Adrenal gland (tissue), 19 donors: ENCODE measurements at places on chromosomes 16 and 17. TPM values are rescaled to one million over a fixed set of nuclear protein-coding genes. Genes with fewer than 3 reads are reported as not detected.

Gene LRRC37B
- 45.3 TPM for polyA plus RNA-seq

Gene PMFBP1
- polyA plus RNA-seq: 1.6 TPM

Gene CDK5R1
- polyA plus RNA-seq: 1.8 TPM

Gene CASKIN2
- polyA plus RNA-seq: 10.1 TPM

Gene VWA3A
- polyA plus RNA-seq: 0.72 TPM

Gene PLD2
- polyA plus RNA-seq: 4.1 TPM

Gene TPSAB1
- polyA plus RNA-seq: 0.48 TPM

Gene CD300C
- polyA plus RNA-seq: 1.2 TPM

Gene KRT32
- polyA plus RNA-seq: not detected

Gene CEMP1
- polyA plus RNA-seq: 1.3 TPM

Gene GUCY2D
- polyA plus RNA-seq: not detected

Gene VASN
- polyA plus RNA-seq: 23.9 TPM

Gene NAE1
- 49.6 TPM for polyA plus RNA-seq

Gene ARHGDIG
- polyA plus RNA-seq: 1.3 TPM

Gene ZNF830
- polyA plus RNA-seq: 8.9 TPM

Gene KRT28
- polyA plus RNA-seq: not detected

Gene TLCD3B
- polyA plus RNA-seq: 0.40 TPM

Gene CETP
- polyA plus RNA-seq: 1.2 TPM

Gene HSD17B2
- 0.10 TPM for polyA plus RNA-seq

Gene CA7
- not detected for polyA plus RNA-seq

Gene AOC3
- 63.9 TPM for polyA plus RNA-seq

Gene CCDC200
- polyA plus RNA-seq: not detected

Gene FAAP100
- polyA plus RNA-seq: 89.0 TPM

Gene PRSS8
- not detected for polyA plus RNA-seq

Gene TMC8
- 6.0 TPM for polyA plus RNA-seq
